CD4-positive, alpha-beta T cell treated with Interleukin-2 at 100 ng/mL for 4 hours (primary cell): ENCODE measurements at places on chromosomes 4 and X.

DNA sequence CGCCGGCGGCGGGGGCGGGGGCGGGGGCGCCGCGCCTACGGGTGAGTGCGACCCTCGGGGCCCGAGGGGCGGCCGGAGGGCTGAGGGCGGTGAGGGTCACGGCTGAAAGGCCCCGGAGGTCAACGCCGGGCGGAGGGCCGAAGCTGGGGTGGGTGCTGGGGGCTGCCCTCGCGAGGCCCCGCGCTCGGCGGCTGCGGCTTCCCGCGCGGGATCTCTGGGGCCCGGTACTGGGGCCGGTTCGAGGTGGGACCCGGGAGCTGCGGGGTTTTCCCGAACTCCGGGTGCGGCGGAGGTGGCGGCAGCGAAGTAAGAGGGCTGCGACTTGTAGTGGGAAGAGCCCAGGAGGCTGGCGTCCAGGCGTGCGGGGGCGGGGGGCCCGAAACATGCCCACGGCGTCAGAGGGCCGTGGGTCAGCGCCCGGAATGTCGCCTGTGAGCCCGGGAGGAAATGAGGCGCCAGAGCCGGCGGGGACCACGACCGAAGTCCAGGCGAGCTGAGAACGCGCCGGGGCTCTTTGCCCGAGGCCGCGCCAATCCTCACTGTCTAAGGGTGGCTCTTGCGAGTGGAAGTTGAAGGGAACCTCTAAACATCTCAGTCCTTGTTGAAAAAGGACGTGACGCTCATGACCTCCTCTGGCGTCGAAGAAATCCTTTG lies 407 bp downstream of the IL13RA1 start:
- DNase-seq: no peak

GRCh38 chrX:150365051-150365989 lies 2.2 kb downstream of the MAMLD1 start:
- peak; percentile 67 for DNase-seq

DNA sequence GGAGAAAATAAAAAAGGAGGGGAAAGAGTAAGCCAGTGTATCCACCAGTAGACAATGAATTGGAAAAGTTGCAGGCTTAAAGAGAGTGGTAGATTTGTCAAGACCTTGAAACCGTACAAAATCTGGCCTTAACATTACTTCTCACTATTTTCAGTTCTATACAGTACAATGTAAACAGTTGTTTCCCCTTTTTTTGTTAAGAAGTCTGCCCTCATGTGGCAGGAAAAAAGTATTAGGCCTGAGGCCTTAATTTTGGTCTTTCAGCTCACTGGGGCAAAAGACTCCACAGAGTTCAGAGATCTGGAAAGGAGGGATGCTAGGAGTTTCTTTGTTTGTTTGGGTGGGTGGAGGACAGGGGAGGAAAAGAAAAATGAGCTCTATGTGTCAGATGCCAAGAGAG lies 92.8 kb upstream of the CCDC160 start:
- DNase-seq: peak; percentile 15

DNA sequence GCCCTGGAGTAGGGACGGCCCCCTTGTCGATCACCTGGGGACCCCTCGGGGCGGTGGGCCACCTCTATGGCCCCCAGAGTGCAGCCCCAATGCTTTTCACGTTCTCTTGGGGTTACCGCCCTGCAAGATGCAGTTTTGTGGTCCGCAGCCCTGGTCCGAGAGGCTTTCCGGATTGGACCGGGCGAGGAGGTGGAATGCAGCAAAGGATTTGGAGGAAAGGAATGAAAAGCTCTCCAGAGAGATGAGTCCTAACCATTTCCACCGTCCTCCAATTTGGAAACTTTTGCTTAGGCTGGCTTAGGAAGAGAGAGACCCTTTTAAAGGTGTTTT lies 601 bp downstream of the SLC25A43 start:
- DNase-seq: no peak

GRCh38 chr4:158481811-158482210 lies 39.9 kb upstream of the RXFP1 start:
- no peak for DNase-seq

DNA sequence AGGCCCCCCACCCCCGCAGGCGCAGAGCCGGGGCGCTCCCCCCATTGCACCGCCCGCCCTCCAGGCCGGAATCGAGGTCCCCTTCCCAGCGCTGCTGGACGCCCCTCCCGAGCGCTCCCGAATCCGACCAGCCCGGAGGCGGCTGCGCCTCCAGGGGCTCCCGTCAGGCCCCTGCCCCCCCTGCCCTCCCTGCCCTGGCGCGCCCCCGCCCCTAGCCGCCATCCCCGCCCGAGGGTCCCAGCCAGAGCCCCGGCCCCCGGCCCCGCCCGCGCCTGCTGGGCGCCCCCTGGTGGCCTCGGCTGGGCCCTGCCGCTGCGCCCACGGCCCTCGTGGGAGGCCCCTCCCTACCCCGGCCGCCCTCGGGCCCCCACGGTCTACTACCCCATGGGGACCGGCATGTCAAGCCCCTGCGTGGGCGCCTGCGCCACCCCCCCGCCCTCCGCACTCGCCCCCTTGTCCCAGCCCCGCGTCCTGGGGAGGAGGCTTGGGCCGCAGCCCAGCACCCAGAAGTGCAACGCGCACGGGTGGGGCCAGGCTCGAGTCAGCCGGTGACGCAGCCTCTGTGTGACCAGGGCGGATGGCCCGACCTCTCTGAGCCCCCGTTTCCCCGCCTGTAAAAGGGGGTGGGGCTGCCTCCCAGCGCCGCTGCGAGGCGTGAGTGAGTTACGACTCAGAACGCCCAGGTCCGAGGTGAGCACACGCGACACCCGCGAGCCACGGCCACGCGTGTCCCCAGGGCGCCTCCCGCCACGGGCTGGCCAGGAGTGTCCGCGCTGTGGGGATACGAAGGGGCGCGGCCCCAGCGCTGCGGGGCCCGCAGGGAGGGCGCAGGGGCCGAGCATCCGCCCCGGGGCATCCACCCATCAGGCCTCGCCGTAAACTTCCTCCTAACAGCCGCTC lies 104.9 kb downstream of the FAM53A start:
- peak; percentile 84 for DNase-seq

DNA sequence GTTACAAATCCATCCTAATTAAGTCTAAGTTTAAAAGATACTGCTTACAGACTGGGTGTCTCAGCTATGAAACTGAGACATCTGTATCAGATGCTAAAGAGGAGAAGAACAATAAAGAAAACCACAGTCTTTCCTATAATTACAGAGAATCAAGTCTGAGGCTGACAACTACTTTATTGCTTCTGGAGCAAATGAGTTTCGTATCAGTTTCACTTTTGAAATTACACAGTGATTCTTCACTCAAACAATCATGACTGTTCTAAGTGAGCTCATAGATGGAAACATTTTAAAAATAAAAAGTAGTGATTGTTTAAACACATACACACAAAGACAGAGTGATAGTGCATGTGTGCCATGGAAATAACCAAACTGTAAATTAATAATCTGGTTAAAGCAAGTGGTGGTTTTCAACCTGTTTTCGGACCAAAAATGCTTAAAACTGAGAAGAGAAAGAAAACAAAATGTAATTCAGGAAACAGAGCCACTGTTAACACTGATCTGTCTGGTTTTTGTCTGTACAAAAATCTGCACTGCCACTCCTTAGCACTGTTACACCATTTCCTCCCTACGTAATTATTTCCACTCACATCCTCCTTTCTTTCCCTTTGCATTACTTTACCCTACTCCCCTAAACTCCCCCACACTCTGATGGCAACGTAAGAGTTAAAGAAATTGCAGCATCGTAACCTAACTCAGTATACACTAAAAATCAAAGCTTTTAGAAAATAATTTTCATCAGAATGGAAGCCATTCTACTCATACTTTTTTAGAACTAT lies 12.5 kb downstream of the RFC1 start:
- peak; percentile 68 for DNase-seq
